ENCODE measurements at places on chromosomes 4 and X.

DNA sequence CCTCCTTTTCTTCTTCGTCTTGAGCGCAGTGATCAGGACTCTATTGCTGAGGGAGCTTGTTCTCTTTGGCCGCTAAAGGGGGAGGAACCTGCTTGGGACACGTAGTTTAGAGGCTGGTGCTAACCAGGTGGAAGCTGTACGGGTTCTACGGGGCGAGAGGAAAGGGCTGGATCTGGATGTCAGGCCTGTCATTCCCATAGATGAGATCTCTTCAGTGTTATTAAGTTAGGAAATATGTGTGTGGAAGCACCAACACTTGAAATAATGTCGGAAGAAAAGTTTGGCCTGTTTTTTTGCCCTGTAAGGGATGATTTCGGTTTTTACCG, 643 bp downstream of the SRP72 start:
- no peak for DNase-seq

DNA sequence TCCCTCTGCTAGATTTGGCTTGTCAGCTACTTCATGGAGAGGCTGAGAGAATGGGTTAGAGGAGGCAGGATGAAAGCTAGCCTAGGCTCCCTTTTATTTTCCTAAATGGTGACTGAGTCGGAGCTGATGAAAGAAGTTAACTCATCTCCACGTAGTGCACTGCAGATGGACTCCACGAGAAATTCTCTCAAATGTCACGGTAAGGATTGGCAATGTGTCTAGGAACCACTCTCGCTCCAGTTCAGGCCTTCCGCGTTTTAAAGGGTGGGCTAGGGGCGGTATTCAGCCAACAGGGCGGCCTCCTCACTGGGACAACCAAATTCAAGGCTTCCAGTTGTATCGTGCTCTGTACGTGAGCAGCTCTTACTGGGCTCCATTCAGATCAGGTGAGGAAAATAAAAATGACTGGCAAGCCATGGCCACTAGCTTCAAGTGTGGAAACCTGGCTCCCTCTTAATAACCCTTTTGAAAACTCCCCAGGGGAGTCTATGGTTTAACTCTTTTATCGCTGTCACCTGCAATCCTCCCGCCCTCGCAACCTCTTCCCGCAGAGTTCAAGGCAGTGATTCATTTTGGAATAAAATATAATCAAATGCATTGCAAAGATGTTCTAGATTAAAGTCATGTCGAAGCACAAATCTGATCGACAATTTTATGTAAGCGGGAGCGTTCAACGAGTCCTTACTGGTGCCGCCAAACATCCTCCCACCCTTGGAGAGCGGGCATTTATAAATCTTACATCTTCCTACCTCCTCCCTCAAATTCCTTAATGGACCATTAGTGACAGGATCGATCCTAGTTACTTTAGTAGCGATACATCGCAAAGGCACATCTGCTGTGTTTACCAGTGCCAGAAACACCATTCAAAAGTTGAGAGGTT, 1.2 kb downstream of the SPOCK3 start:
- DNase-seq = no peak

- no peak for DNase-seq
Observed at GRCh38 chr4:96524311-96524875, 684.5 kb downstream of the PDHA2 start.

- no peak for DNase-seq
Observed at GRCh38 chr4:184322328-184323025, 104.8 kb upstream of the ENPP6 start.

DNA sequence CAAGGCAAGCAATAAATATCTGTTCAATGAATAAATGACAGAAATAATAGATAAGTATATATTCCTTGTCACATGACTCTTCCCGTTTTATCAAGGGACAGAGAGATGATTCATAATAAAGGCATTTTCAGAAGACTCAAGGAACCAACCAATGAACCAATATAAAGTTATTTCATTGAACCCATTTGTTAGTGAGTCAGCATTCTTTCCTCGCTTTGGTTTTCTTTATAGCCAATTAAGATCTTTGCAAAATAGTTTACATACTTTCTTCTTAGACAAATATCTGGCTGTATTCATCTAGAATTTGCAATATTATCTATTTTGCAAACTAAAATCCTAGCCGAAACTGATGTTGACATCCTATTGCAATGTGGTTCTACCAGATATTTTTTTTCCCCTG, 269.4 kb downstream of the IL15 start:
- DNase-seq = peak; percentile 24

DNA sequence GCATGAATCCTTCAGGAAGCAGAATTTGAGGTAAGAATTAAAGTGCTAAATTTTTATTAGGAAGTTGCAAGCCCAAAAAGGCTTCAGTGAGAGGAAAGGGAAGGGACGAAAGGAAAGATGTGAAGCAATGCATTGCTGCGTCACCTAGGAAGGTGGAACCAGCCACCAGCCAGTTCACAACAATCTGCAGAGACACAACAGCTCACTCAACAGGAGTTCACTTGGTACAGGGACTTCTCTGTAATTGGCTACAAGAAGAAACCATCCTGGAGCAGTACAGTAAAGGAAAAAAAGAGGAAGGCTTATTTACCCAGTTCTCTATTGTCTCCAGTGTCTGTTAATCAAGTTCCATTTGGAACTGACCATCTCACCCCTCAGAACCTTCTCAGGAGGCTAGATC, 157.6 kb downstream of the HNRNPD start:
- DNase-seq = no peak

DNA sequence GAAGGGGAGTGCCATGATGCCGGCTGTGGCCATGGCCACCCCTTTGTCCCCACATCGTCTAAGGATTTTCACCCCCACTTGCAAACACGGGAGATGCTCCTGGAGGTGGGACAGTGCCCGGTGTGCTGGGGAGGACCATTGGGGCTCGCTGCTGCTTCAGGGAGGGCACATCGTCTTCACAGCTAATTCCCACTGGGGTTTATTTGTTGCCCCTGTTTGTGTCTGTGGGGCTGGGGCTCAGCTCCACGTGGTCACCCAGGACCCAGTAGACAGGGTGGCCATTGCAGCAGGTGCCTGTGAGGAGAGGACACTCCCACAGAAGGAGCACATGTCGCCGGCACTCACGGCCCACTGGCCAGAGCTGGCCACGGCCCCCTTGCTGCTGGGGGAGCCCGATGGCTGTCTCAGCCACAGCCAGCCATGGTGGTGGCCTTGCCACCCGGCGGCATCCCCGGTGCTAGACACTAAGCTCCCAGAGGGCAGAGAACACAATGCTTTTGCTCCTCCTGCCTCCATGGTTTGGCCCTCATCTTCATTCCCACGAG, 27.8 kb upstream of the GRPEL1 start:
- DNase-seq = no peak

- no peak for DNase-seq
Observed at GRCh38 chrX:42499620-42500019, 278.3 kb downstream of the PPP1R2C start.

DNA sequence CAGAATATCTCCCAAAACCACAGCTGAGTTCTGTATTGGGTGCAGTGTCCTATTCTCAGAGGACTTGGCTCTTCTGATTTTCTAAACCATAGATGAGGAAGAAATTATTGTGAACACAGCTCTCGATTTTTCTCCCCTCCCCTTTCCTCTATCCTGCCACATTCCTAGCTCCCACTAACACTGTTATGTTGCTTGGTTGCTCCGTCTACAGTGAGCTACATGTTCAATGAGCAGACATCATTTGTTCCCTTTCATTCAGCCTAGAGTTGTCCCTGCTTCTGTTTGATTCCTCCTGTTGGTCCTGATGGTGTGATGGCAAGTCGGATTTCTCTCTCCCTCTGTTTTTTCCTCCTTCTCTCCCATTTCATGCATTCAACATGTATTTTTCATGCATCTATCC, 65.9 kb downstream of the DIPK2B start:
- DNase-seq = no peak

GRCh38 chrX:15469613-15470012, 23.5 kb downstream of the PIR start:
- no peak for DNase-seq

DNA sequence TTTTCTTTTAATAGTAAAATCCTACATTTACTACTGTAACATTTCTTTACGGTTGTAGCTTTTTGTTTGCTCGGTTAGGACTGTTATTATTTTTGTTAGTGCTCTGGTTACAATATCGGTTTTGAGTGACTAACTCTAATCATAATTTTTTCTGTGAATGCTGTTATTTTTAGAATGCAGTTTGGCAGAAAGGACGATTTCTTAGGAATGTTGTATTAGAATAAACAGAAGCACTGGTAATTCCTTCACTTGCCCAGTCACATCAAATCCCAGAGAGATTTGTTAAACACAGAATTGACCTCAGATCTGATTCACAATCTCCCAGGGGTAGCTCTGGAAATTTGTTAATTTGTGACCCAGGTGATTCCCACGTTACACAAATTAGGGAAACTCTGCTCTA, 21.7 kb downstream of the DDIT4L start:
- DNase-seq = peak; percentile 28

GRCh38 chr4:98620087-98620784, 38.2 kb downstream of the TSPAN5 start:
- DNase-seq = no peak

- DNase-seq = no peak
Observed at GRCh38 chr4:45350438-45350837, 624.1 kb upstream of the GNPDA2 start.

DNA sequence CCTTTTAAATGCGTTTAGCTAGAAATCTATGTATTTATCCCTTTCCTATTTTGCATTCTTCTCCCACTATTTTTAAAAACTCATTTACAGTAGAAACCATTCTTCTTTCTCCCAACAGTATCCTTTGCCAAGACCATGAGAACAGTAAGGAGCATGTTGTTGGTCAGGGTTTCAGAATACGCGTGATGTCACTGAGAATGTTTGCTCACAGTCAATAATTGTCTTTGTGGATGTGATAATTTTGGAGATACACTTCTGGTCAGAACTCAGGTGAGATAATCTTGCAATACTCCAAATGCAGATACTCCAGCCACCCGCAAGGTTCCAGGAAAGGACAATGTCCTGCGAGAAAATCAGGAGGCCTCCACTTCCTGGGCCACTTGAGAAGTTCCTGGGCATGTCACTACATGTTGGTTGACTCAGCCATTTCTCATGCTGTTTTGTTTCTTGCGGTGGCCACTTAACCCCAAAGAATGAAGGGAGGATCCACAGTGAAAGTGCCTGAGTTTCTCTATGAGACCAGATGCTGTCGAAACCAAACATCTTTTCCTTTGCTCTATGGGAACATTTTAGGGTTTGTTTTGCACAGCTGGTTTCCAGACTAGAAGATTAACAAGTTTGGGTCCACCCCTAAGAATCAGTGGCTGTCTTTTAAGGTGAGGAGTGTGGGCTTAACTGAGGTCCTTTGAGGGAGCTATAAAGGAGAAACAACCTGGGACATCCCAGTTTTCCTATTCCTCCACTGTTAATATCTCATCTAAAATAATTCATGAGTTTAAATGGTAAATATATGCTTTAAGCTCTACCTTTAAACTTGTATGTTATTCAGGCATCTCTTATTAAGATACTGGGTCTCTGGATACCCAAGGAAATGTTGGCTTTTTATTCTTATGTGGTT, 116.0 kb downstream of the SOWAHB start:
- DNase-seq = peak; percentile 78

DNA sequence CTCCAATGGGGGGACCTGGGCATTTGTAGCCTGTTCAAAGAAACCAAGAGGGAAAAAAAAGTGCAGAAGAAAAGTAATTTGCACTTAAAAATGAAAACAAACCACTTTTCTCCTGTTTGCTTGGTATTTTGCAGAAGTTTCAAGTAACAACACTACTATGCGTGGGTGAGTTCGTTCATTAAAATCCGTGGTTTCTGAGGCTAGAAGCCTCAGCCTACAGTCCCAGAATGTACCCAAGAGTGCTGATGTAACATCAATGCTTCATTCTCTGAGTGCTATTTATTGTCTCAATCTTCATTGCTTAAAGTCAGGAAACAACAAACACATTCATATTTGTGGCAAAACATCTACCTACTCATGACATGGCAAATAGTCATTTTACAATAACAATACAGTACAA, 29.2 kb downstream of the LGI2 start:
- DNase-seq = no peak

DNA sequence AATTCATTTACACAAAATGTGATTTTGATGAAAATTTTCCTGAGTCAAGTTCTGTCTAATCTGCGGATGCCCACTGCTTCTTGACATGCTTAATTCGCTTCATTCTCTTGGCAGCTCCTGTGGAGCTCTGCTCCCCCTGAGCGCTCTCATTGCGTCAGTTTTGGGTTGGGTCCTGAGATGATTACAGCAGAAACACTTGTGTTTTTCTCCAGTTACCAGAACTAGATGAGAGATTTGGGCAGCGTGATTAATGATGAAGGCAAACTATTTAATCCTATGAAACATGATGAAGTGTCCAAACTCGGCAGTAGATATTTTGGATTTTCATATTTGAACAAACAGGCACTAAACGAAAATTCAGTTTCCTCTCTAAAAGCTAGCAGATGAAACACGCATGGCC, 4.2 kb upstream of the CXCL1 start:
- DNase-seq = no peak

- no peak for DNase-seq
Observed at GRCh38 chrX:9642270-9642995, 123.2 kb downstream of the GPR143 start.

DNA sequence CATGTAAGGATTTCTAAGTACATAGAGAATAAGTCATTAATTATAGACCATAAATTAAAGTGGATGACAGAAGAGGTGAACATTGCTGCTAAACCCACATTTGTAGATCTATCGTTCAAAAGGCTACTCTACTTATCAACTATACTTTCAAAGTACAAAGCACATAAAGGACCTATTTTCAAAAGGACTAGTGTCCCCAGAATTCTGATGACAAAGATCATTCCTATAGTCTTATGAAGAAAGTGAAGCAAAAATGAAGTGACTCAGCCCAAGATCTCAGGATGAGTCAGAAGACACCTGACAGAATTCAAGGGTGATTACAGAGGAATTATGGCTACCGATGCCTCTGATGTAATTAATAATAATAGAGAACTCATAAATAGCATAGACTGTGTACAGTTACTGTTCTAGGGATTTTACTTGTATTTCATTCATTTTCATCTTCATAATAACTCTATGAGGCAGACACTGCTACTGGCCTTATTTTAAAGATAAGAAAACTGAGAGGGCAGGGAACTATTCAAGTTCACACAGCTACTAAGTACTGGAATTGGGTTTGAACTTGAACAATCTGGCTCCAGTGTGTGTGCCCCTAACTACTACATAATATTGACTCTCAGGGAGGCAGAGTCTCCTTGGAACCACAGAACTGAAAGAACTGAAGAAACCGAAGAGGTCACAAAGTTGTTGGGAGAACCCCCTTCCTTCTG, 17.1 kb downstream of the USP46 start:
- no peak for DNase-seq
